Naive thymus-derived CD4-positive, alpha-beta T cell (primary cell): ENCODE measurements at places on chromosomes 16 and 17.

GRCh38 chr17:66842959-66843358 lies 8.0 kb downstream of the CACNG5 start:
- no peak for DNase-seq

GRCh38 chr16:69589434-69590269 lies 23.9 kb downstream of the NFAT5 start:
- no peak for DNase-seq

GRCh38 chr16:49179714-49180330 lies 101.8 kb downstream of the CBLN1 start:
- DNase-seq, result no peak

GRCh38 chr16:86496262-86496928 lies 13.9 kb upstream of the FOXF1 start:
- DNase-seq, result no peak

GRCh38 chr17:7880076-7880868 lies 8.3 kb upstream of the CHD3 start:
- no peak for DNase-seq

GRCh38 chr16:65406116-65406515 lies 284.3 kb upstream of the CDH11 start:
- DNase-seq, result no peak

DNA sequence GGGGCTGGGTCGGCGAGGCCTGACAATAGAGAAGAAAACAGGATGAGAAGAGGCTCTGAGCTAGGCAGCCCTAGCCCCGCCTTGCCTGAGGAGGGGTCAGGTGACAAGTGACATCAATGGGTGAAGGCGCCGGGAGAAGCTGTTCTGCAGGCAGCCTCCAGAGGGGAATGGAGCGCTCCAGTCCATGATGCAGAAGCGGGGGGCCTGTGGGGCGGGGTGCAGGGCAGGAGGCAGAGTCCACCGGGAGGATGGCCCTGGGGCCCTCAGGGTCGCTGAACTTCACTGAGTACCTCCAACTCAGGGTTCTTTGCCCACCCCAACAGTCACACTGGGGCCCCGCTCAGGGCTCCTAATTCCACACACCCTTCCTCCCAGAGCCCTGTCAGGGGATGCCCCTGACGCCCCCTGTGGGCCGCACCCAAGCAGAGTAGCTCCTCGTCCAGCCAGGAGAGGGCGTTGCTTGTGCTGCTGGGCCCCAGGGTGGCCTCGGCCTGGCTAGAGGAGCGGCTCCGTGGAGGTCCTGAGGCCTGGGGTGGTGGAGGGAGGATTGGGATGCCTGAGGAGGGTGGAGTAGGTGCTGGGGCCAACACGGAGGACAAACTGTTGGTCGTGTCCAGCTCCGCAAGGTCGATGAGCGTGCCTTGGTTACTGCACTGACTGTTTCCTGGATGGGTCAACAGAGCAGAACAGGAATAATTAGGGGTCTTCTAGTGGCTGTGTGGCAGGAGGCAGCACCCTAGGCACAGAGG lies 20.8 kb downstream of the GGA3 start:
- no peak for DNase-seq

DNA sequence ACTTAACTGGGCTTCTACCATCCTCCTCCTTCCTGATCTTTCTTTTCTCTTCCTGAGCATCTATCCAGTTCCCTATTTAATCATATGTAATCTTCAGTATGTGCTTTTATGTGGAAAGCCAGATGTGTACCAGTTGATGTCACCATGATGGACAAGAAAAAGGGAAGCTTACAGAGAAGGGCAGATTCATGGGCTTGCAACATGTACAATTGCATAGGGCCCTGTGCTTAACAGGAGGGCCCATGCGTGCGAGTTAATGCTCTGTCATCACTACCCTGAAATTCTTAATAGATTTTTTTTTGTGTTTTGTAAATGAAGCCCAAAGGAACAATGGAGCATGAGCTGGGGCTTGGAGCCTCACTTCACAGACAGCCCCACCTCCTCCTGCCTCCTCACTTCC lies 124.3 kb downstream of the CDH13 start:
- DNase-seq, result no peak

- DNase-seq, result no peak
Measured at GRCh38 chr17:77481476-77482374, 341.0 kb downstream of the SEC14L1 start.

DNA sequence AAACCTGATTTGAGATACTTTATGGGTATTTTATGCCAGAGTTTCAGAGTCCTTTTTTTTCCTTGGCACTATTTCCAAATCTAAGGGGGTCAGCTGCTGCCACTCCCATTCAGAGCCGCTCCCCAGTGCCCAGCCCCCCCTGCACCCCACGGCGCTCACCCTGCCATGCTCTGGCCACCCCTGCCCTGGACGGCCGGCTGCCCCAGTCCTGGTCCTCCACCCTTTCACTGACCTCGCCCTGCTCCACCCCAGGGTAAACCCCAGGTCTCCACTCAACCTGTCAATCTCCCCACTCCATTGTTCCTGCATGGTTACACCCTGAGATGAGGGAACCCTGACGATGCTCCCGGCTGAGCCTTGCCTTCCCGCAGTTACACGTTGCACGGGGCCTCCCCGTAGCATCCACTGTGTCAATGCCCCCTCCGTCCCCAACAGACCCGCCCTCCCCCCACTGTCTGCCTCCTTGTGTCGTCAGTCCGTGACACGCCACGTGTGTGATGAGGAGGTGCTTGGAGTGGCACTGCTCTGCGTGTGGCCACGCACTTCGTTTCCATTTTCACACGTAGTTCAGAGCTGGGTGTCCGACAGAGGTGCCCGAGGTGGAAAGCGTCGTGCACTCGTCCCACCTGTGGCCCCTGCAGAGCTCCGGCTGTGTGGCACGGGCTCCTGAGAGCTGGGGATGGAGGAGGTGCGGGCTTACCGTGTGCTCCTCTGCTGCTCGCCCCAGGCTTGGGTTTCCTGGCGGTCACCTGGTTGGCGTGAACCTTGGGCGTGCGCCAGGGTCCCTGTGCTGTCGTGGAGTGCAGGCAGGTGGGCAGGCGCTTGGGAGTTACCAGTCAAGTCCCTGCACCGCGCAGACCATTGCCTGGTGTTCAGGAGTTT lies 116.5 kb downstream of the BANP start:
- no peak for DNase-seq

GRCh38 chr17:10205549-10206185 lies 7.3 kb upstream of the GAS7 start:
- DNase-seq, result no peak

GRCh38 chr16:22232277-22233036 lies 26.4 kb downstream of the EEF2K start:
- DNase-seq, result no peak

DNA sequence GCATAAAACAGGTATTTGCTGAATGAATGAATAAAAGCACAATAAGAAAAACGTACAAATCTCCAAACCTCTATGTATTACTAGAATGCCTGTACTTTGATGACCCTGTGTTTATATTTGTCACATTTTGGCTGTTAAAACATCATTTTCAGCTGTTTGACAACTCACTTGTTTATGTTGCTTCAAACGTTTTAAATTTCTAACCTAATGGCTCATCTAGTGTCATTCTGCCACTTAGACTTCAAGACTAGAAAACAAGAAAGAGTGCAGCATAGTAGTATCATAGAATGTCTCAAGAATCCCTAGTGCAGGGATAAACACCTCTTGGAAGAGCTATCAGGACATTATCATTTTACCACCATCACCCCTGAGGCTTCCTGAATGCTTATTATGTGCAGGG lies 19.4 kb upstream of the PMP22 start:
- DNase-seq, result no peak

GRCh38 chr16:56388209-56388608 lies 37.1 kb downstream of the AMFR start:
- no peak for DNase-seq

DNA sequence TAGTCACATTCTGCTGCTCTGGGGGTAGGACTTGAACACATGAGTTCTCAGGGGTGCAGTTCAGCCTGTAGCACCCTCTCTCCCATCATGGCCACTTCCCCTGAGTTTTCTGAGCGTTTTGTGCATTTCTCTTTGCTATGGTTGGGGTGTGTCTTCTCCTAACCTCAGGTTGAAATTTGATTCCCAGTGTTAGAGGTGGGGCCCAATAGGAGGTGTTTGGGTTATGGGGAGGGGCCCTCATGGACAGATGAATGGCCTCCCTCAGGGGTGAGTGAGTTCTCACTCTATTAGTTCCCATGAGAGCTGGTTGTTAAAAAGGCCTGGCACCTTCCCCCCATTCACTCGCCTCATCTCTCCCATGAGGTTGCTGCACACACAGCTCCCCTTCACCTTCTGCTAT lies 101.1 kb downstream of the FOXL1 start:
- no peak for DNase-seq
